ENCODE measurements at places on chromosomes 3 and 15. TPM values are rescaled to one million over a fixed set of nuclear protein-coding genes. Genes with fewer than 3 reads are reported as not detected.

- DNase-seq, result peak; percentile 83
These were observed 115.2 kb upstream of the PDZRN3 start for GRCh38 chr3:73739791-73740453.

- DNase-seq, result peak; percentile 74
These were observed 1.6 kb downstream of the NECTIN3 start for GRCh38 chr3:111073218-111073617.

The SLC49A4 gene
- 12.2 TPM for total RNA-seq

The CLDN18 gene
- total RNA-seq, result not detected

DNA sequence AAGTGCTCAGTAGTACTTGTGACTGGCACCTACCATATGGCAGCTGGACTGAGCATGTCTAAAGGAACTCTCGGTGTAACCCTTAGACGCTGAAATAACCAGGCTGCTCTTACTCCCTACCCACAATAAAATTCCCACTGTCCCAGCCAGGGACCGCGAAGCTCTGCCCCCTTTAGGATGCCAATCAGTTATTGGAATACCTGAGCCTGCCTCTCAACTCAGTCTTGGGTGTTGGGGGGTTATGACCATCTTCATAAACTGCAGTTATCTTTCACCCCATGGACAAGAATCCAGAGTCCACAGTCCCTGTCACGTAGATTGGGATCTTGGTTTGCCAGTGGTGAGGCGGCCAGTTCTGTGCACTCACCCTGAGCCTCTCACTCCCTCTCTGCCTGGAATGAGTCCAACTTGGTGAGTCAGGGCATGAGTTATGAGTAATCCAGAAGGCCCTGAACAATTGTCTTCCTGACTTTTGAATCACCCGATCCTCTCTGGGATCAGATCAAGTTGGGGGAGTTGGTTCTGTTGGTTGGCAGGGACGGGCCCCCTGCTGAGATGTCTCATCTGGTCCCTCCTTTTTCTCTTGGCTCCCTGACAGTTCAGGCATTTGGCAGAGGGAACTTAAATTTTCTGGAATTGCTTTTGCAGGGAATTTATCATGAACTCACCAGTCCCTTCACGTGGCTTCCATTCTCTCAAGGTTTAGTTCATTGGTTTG lies 120.1 kb upstream of the UBE2E1 start:
- peak; percentile 99 for DNase-seq

- no peak for DNase-seq
These were observed 6.9 kb upstream of the NFKBIZ start for GRCh38 chr3:101842245-101842934.
